GM18507 (cell line): ENCODE measurements at places on chromosomes 12 and 14.

- DNase-seq, result no peak
Observed at GRCh38 chr12:96571101-96571862, 81.9 kb downstream of the CFAP54 start.

DNA sequence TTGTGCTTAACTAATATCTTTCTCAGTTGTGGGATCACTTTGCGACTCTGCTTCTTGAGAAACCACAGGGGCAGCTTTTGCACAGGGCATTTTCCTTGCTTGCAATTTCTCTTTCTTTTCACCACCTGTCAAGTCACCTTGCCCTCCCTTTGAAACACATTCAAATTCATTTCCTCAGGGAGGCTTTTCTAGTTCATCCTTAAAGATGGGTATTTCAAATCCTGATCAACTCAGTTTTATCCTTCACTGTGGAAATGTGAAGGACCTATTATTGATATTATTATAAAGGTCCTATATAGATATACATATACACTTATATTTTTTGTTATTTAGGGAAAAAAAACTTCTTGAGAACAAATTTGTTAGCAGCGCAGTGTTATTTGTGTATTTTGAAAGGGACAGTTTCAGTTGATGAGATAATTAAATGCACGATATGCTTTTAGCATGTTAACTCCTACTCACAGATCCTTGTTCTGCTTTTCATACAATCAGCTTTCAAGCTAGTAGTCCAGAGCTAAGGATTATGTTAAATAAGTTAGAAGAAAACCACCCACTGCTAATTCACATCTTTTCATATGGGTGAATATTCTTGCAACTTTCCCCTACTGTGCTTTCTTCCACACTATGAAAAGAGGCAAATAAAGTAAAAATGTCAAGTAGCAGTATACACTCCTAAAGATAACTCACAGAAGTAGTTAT is 501.4 kb upstream of the RGS6 start:
- DNase-seq, result no peak

DNA sequence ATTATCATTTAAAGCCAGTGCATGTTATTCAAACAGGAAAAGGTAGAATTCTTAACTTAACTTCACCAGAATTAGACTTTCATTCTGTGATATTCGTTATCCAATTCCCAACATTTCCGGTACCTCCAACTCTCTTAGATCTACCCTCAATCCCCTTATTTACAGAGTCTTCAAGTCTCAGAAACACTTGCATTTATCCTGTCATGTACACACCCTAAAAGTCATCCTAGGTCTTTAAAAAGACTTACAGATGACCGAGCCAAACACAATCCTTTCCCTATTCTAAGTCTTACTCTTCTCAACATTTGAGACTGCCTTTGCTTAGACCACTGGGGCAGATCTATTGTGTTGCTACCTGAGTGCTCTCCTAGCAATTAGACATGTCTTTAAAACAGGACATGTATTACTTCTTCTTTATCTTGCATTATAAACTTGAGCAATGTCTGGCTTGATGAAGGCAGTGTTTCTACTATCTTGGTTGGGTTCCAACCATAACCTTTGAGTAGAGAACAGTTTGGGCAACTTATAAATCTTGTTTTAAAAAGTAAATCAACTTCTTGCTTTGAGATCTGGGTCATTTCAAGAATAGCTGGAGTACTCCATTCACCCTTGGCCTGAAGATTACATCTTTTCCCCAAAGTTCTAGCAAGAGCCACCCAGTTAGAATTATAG is 140.6 kb upstream of the PLEKHG7 start:
- DNase-seq, result no peak

- DNase-seq, result no peak
Observed at GRCh38 chr14:32430326-32430725, 101.2 kb downstream of the AKAP6 start.

DNA sequence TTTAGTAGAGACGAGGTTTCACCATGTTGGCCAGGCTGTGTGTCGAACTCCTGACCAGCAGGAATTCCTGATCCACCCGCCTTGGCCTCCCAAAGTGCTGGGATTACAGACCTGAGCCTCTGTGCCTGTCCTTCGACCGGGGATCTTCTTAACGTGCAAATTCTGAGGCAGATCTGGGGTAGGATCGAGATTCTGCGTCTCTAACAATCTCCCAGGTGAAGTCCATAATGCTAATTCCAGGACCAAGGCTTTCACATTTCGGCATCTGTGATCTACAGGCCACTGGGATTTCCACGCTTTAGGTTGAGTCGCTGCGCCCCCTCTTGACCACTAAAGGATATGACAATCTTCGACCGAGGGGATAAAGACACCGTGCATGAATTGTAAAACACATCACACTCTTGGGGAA is 24.8 kb downstream of the FOS start:
- DNase-seq, result no peak

DNA sequence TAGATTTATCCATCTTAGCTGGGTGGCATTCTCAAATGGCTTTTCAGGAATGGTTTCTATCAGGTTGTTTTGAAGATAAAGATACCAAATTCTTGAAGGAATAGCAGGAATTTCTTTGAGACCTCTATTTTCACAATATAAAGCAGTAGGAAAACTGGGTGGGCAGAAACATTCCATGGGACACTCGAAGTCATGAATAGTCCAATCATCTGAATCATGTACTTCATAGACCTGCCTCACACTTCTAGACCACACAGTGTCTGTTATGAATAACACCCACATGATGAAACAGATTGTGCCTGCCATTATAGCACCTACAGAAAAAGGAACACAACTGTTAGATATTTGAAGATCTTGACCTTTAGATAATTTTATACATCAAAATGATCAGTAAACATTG is 1.8 kb downstream of the KERA start:
- no peak for DNase-seq

DNA sequence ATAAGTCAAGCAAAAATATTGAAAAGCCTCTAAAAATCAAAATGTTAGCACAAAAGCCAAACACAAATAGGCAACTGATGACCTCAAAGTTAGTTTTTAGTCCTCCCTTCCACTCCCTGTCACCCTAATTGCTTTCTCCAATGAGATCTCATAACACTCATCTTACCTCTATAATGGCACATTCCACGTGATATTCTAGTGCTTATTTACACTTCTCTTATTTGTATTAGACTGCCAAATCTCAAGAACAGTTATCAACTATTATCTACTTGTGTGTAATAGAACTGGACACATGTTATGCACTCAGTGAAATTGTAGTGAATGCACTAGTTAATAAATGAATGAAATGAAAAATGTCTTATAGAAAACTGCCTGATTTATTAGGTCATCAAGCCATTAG is 55.5 kb upstream of the AVPR1A start:
- no peak for DNase-seq

- DNase-seq, result no peak
Observed at GRCh38 chr12:107337346-107338095, 244.2 kb upstream of the CRY1 start.

DNA sequence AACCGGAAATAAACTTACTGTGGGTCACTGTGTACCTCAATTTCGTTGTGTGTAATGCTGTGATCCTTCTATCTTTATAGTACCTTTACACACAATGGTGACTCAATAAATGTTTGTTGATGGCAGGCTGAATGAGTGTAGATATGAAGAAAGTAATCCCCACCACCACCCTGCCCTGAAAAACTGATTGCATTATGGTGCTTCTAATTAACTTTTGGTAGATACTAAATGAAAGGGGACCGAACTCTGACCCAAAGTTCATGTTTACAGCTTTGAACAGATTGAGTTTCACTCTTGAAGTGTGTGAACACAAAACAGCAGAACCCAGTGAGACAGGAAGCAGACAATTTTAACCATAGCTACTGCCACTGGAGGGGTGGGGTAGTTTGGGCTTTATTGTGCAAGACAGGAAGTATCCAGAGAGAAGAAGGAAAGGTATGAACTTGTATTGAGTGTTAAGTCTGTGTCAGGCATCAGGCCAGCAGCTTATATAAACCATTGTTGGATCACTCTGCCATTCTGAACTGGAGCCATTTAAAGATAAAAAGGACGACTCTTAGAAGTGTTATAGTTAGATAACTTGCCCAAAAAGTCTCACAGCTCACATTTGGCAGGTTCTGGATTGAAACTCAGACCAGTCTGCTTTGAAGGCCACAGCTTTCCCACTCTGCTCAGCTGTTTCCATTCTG is 197.0 kb upstream of the AMIGO2 start:
- DNase-seq, result peak; percentile 11

GRCh38 chr14:72986857-72987256 is 40.0 kb downstream of the ZFYVE1 start:
- no peak for DNase-seq

DNA sequence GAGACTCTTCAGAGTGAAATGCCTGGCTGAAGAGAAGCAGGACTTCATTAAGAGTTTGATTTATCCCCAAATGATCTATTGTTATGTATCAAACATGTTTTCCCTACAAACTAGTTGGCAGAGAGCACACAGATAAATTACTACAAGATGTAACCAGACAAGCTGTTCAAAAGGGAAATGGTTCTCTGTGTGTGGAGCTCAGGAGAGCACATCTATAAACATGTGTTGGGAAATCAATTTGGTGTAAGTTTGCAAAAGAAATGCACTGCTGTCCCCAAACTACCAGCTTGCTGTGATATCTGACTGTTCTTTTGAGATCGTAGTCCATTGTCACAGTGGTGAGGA is 159.2 kb downstream of the PAH start:
- no peak for DNase-seq

DNA sequence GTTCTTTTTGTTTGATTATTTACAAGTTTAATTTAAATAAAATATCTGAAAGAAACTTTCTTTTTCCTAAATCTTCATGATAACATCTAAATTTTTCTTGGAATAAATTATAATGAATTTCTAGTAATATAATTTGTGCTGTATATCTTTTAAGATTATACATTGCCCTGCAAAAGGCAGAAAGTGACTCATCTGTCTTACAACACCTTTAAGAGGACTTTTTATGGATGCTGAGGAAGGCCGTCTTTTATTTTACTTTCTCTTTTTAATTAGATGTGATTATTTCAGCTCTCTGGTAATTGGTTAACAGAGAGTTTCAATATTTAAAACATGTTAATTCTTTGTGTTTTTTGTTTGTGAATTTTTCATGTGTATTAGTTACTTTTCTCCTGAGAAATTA is 598.4 kb downstream of the RPL10L start:
- DNase-seq, result no peak

- no peak for DNase-seq
Observed at GRCh38 chr12:76583301-76583700, 23.7 kb upstream of the OSBPL8 start.

GRCh38 chr14:33464254-33464962 is 486.5 kb downstream of the EGLN3 start:
- no peak for DNase-seq

GRCh38 chr12:91833780-91834359 is 311.8 kb downstream of the BTG1 start:
- DNase-seq, result no peak

DNA sequence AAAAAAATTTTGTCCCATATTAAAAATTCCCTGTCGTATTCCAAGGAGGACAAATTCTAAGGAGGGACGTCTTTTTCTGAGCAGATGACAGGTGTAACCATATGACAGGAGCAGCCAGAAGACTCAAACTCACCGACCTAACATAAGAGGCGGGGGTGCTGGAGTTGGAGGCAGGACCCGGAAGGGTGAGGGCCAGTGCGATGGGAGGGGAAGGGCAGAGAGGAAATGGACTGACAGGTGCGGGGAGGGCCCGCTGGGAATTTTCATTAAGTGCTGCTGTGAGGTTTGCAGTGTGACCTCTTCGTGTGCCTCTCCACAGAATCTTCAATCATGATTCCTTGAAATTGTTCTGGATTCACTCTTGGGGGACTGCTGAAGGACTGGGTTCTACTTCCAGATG is 189.4 kb downstream of the NTF3 start:
- no peak for DNase-seq

DNA sequence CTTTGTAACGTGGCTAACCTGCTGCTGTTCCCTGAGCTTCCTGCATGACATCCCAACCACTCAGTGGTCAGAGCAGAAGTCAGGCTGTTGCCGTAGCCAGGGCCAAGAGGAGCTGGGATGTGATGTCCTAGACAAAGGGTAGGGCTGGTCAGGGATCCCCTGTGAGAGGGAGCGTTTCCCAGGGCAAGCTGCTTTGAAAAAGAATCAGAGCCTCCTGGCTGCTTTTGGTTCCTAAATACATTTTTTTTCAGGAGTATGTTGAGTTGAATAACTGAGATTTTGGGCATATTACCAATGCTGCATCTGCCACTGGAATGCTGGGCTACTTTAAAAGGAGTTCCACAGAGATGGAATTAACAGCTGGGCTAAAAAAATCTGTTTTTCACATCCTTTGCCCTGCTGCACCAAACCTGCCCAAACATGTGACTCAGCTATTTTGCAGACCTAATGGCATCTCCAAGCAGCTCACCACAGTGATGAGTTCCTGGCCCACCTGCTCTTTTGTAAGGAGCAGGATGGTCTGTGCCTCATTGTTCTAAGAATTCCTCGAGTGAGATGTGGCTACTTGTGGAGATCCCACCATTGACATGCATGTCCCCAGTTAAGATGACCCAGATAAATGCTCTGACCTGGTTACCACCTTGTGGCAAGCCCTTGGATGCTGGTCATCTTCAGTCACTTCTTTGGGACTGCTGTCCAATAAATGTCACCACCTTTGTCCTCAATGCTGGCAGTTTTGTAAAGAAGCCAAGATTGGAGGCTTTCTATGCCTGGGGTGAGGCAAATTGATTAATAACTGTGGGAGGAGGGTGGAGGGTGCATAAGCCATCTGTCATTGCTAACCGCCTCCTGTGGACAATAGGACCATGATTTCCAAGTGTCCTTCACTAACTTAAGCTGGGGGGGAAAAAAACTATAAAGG is 24.1 kb downstream of the ANKRD13A start:
- no peak for DNase-seq

DNA sequence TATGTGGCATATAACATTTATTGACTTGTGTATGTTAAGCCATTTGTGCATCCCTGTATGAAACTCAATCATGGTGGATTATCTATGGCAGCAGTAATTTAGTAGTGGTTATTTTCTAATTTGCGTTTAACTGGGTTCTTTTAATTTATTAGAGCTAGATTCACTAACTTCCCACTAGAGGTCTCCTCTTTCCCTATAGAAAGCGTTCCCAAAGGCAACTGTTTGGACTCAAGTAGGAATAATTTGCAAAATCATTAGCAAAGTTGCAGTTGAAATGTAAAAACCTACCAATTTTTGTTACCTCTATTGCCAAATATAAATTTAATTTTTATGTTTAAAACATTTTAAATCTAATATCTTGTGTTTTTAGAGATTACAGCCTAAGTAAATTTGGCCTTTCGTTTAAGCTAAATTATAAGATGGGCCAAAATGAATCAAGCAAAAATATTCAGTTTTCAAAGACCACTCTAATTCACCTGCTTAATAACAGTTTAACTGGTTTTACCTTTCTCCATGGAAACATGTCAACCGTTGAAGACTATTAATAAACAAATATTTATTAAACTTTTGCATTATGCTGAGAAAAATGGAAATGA is 6.0 kb downstream of the DMAC2L start:
- no peak for DNase-seq

- no peak for DNase-seq
Observed at GRCh38 chr12:88052686-88053085, 23.5 kb upstream of the C12orf50 start.

- DNase-seq, result no peak
Observed at GRCh38 chr12:55933799-55934742, 3.1 kb downstream of the DGKA start.
